NCI-H774 (cell line): ENCODE measurements at places on chromosomes 2 and 18.

DNA sequence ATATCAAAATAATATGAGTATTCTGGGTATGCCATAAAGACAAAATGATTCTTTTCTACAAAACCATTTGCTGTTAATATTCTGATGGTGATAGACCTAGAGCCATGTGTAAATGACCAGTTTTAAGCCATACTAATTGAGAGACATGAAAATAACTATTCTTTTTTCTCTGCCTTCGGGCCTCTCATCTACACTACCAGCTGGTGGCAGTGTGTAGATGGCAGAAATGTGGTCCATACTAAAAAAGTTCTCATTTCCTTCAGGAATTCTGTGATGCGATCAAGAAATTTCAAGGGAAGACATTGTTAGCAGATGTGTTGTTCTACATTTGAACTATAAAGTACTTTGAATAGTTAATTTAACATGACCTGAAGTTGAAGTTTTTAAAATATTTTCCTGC, 485.2 kb downstream of the TRIB2 start:
- no peak for DNase-seq

DNA sequence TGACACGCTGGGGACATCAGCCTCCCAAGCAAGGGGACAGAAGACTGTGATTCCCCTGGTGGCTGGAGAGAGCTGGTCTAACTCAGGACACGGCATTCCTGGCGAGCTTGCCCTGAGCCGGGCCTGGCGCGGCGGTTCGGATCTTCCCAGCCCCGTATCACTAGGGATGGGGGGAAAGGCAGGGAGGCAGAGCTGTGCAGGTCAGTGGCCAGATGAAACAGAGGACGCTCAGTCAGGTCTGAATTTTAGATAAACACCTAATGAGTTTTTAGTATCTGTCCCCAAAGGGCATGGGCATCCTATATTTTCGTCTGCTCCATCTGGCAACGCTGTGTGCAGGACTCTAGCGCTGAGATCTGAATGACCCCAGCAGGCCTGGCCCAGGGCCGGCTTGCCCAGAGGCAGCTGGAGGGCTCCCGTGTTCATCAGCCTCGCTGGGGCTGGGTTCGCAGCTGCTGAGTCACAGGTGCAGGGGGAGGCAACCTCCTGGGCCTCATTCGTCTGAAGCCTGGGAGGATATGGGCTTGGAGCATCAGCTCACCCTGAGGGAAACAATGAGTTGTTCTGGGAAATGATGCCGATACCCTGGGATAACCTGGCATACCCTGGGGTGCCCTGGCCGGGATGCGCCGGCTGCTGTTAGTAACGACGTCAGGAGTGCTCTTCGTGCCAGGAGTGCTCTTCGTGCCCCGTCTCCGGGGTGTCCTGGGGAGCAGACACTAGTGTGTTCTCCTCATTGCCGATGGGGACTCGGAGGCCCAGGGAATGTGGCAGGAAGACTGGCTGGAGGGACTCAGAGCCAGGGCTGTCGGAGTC, 48.1 kb upstream of the HPCAL1 start:
- DNase-seq: no peak

DNA sequence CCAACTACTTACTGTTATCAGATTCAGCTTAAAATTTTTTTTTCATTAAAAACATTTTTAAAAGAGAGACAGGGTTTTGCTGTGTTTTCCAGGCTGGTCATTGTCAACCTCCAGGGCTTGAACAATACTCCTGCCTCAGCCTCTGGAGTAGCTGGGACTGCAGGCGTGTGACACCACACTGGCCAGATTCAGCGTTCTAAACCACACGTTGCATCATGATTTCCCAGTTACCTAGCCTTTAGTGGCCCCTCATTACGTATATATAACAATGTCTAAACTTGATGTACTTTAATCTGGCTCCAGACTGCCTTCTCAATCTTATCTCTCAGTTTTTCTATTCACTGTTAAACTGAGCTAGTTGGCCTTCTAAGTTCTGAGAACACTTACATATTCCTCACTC, 89.6 kb downstream of the COMMD1 start:
- DNase-seq: no peak

DNA sequence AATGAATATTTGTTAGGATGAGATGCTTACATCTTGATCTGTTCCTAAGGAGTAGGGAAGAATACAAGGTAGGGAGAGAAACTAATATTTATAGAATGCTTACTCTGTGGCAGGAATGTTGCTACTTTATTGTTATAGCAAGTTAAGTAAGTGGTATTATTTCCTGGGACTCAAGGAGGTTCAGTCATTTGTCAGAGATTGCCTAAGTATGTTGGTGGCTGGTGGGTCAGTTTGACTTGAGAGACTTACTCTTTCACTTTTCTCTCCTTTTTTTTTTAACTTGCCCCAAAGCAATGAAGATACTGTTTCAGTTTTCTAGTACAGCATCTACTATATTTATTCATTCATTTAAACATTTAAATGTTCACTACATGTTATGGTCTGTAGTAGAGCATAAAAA, 209.2 kb upstream of the STON1 start:
- DNase-seq: no peak

- no peak for DNase-seq
These were observed 189.0 kb upstream of the SMAD7 start for GRCh38 chr18:49139766-49140165.

GRCh38 chr2:149467436-149467835, 120.1 kb downstream of the MMADHC start:
- DNase-seq: no peak

DNA sequence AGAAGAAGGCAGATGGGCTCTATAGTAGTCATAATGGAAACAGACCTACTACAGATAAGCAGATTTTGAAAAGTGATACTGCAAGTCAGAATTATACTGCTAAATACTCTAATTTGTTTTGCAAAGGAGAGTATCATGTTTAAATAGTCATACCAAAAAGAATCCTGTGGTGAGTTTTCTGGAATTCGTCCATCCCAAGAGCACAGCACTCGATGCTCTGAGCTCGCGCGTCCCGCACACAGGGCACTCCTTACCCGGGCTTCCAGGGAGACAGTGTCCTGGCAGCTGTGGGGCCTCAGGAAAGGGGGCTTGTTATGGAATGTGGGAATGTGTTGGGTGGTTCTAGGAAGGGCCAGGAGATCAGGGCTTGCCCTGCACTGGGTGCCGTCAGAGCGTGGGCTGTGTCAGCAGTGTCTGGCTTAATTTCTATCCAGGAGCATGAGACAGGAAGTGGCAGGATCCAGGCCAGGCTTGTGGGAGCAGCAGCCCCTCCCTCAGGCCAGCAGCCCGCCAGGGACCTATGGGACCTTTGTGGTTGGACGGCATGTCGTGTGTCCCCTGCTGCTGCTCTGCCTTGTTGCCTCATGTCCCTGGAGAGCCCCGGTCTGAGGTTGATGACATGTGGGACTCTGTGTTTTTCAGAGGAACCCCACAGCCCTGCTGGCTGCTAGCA, 193.2 kb upstream of the TPO start:
- no peak for DNase-seq

DNA sequence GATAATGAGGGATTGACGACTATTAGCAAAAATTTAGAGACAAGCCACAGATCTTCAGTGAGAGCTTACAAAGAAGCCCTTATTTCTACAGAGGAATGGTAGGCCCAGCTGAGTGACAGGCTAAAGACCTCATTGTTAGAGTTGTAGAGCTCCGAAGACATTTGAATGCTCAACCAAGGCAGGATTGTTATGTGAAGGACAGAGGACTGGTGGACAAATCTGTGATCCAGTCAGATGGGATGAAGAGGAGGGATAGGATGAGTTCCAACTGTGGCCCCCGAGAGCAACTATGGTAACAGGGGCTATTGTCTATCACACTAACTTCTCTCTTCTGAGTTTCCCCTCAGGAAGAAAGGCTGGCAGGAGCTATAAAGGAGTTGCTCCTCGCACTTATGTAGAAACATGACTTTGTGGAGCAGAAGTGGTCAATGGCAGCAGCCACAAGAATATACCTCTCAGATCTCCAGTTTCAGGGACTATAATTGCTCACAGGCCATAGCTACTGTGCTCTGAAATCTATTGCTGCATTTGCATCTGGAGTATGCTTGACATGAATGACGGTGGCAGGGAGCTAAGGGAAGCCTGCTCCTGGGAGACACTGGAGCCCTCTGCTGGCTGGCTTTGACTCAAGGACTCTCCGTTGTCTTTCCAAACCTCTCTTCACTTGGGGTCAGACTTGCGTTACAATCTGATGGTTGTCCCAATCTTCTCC, 50.3 kb upstream of the GREB1L start:
- peak; percentile 52 for DNase-seq

DNA sequence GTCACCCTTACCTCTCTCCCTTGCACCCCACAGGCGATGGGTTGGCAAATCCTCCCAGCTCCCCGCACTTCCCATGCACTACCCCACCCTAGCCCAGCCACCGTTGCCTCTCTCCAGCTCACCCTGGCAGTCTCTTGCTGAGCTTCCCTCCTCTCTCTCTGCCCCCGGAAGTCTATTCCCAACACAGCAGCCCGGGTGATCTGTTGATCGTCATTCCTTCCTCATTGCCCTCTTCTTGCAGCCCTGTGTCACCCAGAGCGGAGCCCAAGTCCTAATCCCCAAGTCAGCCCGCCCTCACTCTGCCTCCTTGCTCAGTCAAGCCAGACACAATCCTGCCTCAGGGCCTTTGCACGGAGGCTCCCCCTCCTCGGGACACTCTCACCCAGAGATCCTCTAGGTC, 55.2 kb downstream of the CIB4 start:
- no peak for DNase-seq

- DNase-seq: no peak
These were observed 395.6 kb downstream of the ARHGAP15 start for GRCh38 chr2:143524559-143525401.

DNA sequence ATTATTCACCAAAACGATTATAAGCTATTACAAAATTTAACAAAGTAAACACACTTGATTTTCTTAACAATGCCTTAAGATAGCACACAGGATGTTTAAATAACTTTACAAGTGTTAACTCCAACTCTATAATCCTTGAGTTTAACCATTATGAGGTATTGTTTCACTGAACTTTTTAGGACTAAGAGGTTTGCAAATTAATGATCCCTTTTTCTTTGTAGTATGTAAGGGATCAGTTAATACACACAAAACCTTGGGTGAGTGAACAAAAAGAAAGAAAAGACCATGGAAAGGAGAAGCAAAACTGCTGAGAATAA, 21.5 kb upstream of the TFPI start:
- DNase-seq: no peak

DNA sequence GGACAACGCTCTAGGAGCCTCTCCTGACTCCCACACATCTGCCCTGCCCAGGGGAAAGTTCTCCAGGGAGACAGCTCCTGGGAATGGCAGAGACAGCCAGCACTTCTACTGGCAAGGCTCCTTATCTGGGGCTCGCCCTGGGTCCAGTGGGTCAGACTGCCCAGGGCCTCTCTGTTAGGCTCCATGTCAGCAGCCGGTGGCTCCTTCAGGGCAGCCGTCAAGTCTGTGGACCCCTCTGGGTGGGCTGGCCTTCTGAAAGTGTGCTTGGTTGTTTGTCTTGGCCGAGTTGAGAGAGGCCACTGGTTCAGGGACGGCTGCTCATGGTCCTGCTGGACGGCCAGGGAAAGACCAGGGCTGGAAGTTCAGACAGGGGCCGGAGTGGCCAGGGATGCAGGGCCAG, 65.6 kb downstream of the RPIA start:
- no peak for DNase-seq

DNA sequence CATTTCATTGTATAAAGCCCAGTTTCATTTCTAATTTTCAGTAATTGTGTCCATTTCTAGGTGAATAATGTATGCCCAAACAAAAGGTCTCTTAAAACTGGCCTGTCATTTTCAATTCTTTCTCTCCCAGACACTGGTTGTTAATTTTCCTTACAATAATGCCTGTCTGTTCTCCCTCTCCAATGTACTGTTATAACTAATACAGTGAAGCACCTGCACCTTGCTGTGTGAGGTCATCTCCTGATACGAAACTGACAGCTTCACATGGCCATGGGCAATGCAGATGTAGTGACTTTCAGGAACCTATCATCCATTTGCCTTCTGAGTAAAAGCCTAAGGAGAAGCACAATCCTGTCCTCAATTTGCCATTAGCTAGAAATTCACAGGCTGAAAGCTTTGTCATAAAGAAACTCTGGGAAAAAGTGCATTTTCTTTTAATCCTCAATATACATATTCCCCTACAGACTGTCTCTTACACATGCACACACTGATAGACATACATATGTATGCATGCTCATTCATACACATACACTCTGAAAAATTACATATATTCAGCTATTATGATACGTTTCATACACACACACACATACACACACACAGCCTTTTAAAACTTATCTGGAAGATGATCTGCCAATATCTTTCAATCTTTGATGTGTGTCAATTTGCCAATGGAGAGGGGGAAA, 1030.3 kb downstream of the TDRD15 start:
- DNase-seq: no peak

DNA sequence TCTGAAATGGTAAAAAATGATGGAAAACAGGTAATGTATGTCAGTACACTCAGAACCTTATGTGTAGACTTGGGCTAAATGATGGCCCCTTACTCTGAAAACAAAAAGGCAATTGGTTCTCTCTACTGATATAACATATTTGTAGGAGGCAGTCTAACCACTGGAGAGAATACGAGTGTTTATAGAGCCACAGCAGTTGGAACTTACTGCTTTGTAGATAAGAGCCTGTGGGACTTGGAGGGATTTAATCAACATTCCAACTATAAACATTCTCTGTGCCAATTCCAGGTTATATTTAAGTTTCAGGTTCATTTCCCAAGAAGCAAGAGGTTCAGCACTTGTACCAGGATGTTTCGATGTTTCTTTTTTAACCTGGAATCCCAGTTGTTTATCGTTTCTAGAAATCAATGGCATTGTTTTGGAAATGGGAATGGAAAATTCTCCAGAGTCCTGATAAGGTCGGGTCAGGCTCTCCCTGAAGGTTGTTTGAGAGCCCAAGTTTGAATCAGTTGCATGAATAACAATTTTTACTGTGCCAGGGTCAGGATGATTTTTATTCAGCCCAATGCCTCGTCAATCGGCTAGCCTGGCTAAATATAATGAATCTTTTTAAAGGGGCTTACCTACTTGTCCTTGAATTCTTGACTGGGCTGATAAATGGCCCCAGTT, 278.4 kb upstream of the FAM98A start:
- no peak for DNase-seq

DNA sequence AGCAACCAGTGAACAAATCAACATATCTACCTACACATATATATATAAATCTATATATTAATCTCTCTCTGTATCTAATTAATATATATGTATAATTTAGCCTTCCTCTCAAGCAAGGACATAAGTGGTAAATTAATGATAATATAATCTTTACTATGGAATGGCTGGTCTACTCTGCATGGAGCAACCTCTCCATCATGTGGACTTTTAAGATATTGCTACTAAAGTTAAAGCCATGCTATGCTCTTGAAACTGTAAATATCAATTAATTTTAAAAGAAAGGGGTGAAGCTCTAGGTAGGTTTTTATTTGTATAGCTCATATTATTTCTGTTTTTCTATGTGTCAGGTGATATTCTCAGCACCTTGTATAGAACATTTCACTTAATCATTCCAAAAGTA, 147.0 kb downstream of the PPP1R1C start:
- DNase-seq: peak; percentile 6

- DNase-seq: no peak
These were observed 86.3 kb downstream of the EPB41L3 start for GRCh38 chr18:5457462-5457957.
